RKO (cell line): ENCODE measurements at places on chromosomes 3 and 15.
A peak's percentile ranks its signal among the peaks of the same experiment; 100 is the strongest.

GRCh38 chr3:139780593-139780992, 102.8 kb upstream of the NMNAT3 start:
- DNase-seq: no peak

- no peak for DNase-seq
Observed at GRCh38 chr15:75208501-75209288, 7.0 kb downstream of the C15orf39 start.

DNA sequence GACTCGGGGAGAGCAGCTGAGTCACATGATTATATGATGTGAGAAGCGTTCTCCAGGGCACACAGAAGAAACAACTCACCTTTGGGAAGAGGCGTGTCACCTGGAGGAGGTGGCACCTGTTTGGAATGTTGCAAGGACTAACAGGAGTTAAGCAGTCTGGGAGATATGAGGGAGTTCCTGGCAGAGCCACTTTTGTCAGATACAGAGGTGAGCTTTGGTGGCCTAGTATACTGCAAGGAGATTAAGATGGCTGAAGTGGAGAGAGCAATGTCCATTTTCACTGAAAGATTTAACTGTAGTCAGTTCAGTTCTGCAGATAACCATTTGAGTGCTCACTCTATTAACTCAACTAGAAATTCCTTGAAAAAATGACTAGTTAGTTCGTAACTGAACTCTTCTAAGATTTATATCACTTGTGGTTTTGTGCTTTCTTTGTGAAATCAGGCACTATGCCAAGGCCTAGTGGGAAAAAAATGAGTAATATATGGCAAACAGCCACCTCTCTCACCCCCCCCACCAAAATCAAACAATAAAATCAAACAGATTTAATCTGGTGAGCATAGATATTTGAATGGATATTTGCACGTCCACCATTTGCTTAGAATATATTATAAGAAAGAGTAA, 61.3 kb downstream of the CRYBG3 start:
- peak; percentile 2 for DNase-seq

DNA sequence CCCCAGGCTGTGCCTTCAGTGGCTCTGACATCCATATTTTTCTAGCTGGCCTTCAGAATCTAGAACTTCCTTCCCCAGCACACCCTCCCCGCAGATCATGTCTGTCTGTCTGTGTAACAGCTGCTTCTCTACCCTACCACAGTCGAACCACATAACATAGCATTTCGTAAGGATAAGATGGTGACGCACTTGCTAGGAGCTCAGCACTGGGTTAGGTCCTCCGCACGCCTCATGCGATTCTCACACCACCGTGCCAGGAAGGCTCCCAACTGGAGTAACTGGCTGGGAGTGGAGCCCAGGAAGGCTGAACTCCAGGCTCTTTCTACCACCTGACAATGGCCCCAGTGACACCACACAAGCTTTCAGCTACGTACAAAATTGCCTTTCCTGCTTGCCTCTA, 168.6 kb downstream of the STT3B start:
- no peak for DNase-seq

- no peak for DNase-seq
Observed at GRCh38 chr3:134300520-134300919, 49.9 kb upstream of the RYK start.

- DNase-seq: no peak
Observed at GRCh38 chr3:124653797-124654469, 76.3 kb upstream of the UMPS start.

GRCh38 chr3:4935347-4935746, 43.9 kb upstream of the BHLHE40 start:
- no peak for DNase-seq

GRCh38 chr3:52784021-52784621, 6.7 kb downstream of the ITIH1 start:
- no peak for DNase-seq

DNA sequence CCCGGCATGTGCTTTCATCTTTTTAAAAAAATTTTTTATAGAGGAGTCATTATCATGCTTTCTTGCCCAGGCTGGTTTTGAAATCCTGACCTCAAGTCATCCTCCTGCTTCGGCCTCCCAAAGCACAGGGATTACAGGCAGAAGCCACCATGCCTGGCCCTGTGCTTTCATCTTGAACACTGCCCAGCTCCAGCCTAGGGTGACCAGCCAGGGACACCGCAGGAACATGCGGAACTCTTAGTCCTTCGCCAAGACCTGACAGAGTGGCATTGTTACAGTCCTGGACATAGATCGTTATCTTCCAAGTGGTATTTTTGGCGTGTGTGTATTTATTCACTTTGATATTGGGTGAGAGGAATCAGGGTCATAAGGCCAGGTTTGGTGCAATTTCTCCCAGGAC, 7.9 kb upstream of the FURIN start:
- no peak for DNase-seq

DNA sequence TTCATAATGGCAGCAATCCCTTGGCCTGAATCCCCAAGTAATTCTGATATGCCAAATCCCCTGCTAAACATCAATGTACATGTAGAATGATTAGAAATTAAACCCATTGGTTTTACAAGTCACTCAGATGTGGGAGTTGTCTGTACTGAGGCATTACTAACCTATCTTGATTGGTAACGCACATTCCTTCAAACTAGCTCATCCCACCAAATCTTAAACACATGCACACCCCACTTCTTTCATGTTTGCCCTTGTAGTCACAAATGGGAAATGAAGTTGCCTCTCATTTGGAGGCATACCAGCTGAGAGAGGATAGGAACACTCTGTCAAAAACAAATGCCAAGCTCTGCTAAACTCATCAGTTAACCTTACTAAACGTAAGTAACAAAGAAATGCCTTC, 29.1 kb upstream of the MAN2C1 start:
- no peak for DNase-seq

GRCh38 chr15:92655178-92655995, at the start of gene FAM174B:
Gene FAM174B, minus strand, starts transcription at chr15:92655775.
- peak; percentile 67 for DNase-seq

DNA sequence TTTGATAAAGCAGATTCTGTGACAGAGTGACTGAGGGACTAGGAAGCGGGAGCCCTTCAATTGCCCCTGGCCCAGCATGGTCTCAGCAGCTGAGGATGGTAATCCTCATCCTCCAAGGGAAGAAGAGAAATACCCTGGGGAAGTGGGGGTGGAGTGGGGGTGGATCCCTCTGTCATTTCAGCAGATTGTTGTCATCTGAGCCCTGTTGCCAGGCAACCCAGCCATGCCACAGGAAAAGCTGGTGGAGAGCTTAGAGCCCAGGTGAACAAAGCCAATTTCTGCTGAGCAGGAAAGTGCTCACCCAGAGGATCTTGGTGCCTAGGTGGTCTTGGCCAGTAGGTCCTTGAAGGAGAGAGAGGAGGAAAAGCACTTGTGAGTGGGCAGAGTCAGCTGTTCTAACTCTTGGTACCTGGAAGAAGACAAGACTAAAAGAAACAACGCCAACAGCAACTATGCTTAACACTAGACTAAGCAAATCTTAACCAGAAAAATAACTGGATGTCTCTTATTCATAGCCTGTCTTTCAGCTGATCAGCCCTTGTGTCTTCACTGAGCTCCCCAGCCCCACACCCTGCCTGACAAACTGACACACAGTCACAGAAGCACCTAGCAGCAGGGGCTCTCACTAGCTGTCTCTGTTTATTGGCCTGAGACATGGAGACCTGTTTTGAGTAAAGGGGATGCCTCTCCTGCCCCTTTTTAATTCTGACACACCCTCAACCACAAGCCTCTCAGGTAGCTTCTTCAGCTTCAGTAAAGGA, 40.1 kb upstream of the DCLK3 start:
- no peak for DNase-seq

DNA sequence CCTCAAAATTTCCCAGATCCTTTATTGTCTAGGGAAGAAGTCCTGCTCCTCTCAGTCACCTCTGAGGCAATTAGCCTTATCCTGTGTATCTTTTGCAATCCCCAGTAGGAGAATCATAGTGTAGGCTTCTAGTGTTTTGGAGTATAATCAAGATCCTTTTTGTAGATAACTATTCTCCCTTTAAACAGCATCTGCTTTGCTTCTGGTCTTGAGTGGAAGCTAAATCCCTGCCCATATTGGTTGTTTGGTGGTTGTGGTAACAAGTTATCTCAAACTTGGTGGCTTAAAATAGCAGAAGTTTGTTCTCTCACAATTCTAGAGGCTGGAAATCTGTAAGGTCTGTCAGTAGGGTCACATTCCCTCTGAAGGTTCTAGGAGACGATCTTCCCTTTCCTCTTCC, 217.5 kb upstream of the RASGRP1 start:
- no peak for DNase-seq

DNA sequence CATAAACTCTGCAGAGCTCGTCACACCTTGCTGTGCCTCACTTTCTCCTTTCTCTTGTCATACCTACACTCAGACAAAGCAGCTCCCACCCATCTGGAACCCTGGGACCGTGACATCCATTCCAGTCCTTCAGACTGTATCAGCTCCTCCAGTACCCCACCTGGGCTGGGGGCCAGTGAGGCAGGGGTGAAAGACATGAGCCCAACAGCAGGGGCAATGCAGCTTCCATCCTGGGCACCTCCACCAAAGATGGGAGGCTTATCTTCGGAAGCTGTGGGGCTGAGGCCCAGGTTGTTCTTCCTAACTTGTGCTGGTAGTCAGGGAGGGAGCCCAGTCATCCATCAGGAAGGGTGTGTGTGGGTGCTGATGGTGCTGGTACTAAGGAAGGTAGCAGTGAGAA, 109.2 kb downstream of the EEFSEC start:
- no peak for DNase-seq

- DNase-seq: peak; percentile 38
Observed at GRCh38 chr3:161108840-161109239, 3.7 kb upstream of the B3GALNT1 start.

DNA sequence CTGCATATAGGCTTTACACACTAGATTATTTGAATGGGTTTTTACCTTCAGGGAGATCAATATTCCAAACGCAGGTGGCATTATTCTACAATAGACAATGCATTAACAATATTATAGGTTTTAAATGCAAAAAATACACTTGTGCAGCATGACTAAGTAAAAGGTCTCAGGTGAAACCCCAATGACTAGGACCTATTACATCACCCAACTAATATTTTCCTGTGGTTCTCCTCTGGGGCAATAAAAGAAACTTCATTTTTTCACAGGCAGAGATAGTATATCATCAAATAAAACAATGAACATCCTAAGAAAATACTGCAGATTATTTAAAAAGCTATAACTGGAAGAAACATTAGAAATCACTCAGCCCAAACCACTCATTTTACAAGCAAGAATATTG, 375.3 kb downstream of the ROBO1 start:
- no peak for DNase-seq

DNA sequence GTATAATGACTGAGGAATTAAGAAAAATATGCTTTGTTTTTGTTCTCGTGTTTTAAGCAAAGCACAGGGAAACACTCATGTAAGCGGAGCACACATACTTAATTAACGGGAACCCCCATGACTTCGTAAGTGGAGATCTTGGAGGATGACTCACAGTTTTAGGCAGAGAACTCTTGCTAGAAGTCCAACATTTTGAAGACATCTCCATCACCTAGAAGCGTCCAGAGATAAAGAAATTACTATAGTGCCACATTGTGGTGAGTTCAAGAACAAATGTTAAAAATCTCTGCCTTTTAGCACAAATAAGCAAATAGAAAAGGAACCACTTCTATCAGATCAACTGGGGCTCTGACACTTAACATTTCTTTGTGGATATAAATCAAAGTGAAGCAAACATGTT, 194.1 kb upstream of the ARHGEF26 start:
- peak; percentile 58 for DNase-seq

DNA sequence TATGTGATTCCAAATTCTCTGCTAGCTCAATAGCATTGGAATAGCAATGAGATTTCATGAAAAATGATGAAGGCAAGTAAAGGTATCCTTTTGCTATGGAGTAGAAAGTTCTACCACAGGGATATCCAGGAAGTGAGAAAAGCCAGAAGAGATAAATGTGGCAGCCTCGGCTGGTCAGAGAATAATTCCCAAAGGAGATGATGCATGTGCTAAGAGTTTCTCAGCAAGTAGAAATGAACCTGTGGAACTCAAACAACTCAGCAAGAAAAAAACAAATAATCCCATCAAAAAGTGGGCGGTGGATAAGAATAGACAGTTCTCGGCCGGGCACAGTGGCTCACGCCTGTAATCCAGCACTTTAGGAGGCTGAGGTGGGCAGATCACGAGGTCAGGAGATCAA, 38.2 kb downstream of the ALS2CL start:
- DNase-seq: no peak

GRCh38 chr3:72052841-72053409, 268.0 kb upstream of the PROK2 start:
- peak; percentile 54 for DNase-seq

GRCh38 chr3:72343078-72343477, 505.2 kb downstream of the SHQ1 start:
- no peak for DNase-seq

DNA sequence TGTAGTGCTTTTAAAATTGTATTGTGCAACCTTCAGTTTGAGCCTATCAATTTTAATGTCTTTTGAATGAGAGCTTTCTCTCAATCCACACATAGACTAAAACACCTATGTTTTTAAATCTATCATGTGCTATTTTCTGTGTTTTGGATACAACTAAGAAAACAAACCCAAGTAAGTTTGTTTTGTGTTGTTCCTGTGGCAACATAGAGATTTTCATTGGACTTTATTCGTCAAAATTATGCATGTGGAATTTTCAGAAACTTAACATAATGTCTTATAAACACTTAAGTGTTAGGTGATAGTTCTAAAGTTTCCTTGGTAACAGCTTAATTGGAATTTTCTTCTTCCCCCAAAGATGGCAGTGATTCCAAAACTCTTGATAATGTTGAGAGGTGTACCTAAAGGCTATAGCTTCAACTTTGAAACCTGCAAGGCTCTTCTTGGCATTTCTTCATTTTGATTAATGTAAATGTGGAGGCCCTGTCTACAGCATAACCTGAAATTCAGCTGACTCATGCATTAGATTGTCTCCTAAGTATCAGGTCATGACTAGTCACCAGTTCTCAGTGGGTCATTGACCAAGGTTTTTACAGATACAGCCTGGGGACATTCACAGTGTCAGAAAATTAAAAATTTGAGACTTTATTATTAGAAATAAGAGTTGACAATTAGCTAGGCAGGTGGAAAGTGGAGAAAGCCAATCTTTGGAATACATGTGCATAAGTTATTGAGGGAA, 44.4 kb downstream of the COL6A5 start:
- DNase-seq: no peak

DNA sequence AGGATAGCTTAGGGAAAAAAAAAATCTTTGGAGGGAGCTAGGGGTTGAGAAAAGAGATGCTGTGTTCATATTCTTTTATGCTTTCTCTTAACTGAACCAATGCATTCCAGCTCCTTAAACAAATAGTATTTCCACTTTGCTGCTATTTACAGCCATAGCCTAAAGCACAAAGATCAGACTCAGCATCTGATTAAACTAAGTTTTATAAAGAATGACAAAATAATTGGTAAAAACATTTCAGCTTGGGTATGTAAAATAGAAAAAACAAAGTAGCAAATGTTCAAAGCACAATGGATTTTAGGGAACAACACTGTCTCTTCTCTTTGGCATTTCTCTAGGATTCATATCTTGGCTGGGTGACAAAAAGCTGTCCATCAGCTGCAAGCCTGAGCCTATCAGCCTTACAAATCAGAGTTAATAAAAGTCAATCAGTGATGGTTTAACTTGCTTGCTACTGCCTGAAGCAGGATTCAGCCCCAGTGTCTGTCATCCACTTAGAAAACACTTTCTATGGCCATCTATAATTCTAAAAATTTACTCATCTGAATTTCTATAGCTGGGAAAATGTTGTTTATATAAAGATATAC, 232.1 kb upstream of the CDIN1 start:
- DNase-seq: no peak
